K562 (cell line): ENCODE measurements at places on chromosomes 7 and 10.

DNA sequence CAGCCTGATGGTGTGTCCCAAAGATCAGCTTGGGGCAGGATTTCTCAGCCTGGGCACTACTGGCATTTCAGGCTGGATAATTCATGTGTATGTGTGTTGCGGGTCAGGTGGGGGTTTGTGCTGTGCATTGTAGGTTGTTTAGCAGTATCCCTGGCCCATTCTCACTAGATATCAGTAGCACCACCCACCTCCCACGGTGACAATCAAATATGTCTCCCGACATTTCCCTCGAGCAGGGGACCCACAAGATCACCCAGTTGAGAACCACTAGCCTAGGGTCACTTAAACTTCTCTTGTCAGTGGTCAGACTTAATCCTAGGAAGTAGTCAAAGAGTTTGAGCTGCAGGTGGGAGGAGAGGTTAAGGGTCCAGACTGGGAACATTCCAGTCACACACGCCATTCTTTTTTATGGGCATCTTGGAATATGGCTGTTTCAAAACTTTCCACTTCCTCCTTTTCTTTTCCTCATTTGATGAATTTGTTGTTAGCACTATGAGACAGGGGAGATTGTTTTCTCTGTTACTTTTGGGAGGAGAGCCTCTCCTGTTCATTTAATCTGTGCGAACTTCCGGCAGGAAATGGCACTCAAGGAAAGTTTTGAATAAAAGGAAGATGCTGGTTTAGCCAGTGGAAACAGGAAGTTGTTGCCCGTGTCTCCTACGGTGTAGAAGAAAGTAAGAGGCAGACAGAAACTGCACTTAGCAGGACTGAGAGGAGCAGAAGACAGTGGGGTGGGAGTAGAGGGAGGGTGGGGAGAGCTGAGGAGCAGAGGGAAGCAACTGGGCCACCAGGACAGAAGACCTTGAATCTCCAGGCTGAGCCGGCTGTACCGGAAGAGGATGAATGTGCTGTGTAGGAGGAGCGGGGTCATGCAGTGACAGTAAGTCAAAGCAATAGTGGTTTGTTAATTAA lies 17.6 kb upstream of the EXOC6 start:
- peak; percentile 27 for DNase-seq

DNA sequence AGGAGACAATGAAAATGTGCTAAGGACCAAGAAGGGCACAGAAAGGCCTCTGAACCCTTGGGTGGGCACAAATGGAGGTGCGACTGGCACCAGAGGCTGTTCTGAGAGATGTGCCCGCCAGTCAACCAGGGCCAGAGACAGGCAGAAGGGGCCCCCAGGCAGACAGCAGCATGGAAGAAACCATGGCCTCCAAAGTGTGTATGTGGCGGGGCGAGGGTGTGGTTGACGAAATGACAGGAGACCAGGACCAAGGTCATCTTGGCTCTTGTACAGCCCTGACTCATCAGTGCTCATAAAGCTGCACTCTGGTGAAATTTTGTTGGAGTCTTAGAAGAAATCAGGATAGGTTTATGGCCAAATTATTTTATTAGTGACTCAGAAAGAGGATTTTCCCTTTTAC lies 4.0 kb upstream of the MRPS24 start:
- peak; percentile 74 for DNase-seq

- no peak for DNase-seq
Observed at GRCh38 chr7:88289564-88290025, 17.1 kb downstream of the STEAP4 start.

DNA sequence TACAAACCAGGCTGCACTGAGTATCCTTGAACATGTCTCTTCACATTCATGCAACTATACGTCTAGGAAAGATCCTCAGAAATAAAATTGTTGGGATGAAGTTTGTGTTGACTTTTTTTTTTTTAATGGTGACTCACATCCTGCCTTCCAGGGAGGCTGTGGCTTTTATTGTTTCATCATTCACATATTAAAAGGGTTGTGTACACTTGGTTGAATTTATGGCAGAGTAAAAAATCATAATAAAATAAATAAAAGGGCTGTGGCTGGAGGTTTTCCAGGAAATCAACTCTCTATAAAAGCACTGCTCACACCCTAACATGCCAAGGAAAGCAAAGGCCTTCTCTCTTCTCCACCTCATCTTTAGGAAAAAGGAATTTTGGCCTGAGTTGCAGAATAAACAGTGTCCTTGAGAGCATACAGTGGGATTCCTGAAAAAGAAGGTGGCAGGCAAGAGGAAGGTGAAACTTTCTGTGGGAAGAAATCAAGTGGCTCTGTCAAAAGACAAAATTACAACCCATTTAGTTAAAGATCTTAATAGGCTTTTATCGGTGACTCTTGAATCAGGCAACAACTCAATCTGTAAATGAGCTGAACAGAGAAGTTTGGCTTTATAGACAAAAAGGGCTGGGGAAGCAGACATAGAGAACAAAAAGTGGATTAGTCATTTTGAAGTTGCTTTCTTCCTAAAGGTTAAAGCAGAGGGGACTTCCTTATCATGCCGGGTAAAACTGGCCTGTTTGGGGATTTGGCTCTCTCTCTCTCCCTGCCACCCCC lies 41.6 kb upstream of the FHIP2A start:
- no peak for DNase-seq

- no peak for DNase-seq
Observed at GRCh38 chr7:8146106-8146787, 115.7 kb downstream of the ICA1 start.

DNA sequence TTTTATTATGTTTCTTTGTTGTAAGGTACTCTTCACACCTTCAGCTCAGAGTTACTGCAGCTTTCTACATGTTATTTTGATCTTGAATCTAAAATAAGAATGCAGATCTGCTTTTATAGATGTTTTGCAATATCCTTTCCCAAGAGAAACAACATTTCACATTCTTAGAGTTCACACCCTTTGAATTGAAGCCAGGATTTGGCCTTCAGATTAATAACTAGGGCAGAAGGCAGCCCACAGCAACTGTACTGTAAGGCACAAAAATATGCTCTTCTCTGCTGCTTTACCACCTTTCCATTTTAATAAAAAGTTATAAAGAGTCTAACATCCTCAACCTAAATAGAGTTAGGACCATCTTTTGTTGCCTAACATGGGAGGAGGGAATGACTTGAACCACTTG lies 224.7 kb downstream of the LHFPL3 start:
- no peak for DNase-seq

DNA sequence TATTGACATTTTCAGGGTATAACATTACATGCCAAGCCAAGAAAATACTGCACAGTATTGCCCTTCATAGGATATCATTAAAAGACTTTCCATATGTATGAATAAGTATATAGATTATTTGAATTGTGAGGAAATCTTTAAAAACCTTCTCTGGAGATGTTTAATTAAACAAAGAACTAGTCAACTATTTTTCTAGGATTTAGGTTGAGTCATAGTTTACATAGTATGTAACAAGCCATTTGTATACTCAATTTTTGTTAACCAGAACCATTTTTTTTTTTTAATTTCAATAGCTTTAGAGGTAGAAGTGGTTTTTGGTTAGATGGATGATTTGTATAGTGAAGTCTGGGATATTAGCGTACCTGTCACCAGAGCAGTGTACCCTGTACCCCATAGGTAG lies 151.2 kb upstream of the ASAH2 start:
- DNase-seq = no peak

- no peak for DNase-seq
Observed at GRCh38 chr7:11192506-11192905, 218.8 kb downstream of the PHF14 start.

DNA sequence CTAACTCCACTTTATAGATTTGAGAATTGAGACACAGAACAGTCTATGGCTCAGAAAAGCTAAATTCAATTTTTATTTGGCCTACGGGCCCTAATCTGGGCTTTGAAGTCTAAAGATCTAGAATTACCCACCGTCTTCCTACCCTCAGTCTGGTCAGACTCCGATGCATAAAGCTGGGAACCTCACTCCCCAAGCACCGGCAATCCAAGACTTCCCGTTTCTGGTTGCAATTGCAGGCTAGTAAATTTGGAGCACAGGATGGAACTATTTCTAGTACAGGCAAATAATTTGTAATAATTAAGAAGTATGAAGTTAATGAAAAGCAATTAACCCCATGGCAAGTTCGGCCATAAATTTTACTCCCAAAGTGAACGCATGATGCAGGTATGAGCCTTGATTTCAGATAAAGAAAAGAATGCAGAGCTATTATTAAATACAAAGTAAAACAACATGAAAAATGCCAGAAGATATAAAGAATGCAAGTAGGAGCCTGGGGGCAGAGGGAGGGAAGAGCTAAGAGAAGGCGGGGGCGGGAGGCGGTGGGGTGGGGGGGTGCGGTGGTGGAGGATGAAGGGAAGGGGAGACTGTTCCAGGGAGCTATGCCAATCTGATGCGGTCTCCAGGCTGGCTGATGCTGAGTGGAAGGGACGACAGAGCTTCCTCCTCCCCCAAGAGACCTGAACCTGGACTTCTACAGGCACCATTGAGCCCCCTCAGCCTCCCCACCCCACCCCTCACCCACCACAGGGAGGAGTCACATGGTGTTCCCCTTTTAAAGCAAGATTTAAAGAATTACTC lies 45.1 kb downstream of the BPGM start:
- DNase-seq = no peak

DNA sequence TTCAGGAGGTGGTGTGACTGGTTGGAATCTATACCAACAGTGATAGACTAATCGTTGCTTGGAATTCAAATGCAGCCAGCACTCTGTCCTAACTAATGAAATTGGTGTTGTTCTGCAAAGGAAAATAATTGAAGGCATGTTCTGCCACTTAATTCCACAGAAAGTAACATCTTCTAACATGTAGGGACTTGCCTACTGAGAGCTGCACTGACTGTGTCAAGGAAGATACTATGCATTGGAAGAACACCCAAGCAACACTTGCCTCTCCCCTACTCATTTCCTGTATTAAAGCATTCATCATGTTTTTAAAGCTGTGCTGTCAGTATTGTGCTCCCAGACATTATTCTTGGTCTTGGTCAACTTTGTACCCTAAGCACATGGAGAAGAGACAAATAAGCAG lies 2.7 kb upstream of the CYP3A7 start:
- DNase-seq = no peak

GRCh38 chr7:83684928-83685327 lies 36.0 kb upstream of the SEMA3E start:
- no peak for DNase-seq

DNA sequence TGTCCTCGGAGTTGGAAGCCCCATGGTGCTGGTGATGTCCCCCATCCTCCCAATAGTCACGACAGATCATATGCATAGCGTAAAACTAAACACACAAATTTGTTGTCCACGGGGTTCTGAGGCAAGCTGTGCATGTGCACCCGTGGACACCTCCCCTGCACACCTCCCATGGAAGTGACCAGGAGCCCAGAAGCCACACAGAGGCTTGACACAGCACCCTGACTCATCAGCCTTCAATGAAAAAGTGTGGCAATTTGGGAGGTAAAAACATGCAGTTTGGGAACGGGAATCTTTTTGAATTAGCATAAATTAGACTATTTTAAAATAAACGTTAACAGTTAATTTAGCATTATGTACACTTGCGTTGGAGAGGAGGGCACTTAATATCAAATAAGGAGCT lies 89.2 kb upstream of the NPS start:
- DNase-seq = no peak

DNA sequence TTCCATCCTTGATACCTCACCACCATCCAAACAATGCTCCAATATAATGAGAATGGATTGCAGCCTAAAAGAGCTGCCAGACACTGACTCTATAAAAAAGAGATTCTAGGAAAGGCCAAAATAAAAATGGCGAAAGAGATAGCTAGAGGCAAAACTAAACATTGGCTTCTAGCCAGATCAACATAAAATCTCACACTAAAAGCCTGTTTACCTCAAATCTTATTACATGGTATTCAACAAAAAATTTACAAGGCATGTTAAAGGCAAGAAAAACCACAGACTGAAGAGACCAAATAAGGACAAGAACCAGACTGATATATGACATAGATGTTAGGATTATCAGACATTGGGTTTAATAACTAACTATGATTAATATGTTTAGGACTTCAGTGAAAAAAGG lies 1127.0 kb downstream of the DNAJB9 start:
- DNase-seq = no peak

- no peak for DNase-seq
Observed at GRCh38 chr10:69459893-69460575, 8.8 kb downstream of the TSPAN15 start.

DNA sequence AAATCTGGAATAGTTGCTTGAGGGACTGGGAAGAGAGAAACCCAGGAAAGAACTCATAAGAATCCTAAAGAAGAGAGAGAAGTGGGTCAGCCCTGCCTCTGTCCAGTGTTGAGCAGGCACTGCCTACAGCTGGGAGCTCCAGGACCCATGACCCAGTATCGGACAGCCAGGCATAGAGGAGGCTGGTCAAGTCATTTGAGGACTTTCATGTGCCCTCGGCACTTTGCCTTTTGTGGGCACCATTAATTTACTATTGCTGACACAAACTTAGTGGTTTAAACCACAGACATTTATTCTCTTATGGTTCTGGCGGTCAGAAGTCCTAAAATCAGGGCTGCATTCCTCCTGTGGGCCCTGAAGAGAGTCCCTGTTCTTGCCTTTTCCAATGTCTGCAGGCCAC lies 60.3 kb downstream of the CPXM2 start:
- DNase-seq = no peak

GRCh38 chr7:27846388-27846787 lies 106.4 kb downstream of the TAX1BP1 start:
- DNase-seq = no peak

- DNase-seq = no peak
Observed at GRCh38 chr10:76020630-76021029, 589.2 kb downstream of the LRMDA start.

DNA sequence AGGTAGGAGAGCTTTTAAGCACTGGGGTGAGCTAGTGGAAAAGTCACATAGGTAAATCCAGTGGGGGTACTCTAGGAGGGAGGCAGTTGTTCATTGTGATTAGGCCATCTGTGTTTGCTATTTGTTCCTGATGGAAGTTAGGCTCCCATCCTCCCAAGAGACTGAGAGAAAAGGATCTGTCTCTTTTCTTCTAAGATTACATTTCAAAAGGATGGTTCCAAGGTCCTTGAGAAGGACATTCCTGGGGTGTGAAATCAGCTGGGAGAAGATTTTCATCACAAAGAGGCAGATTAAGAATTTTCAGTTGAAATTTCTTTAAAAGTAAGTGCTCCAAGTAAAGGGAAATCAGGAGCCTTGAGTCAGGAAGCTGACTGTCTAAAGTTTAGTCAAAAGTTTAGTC lies 210.8 kb upstream of the CSTF2T start:
- DNase-seq = no peak

- no peak for DNase-seq
Observed at GRCh38 chr7:153934048-153934447, 118.2 kb upstream of the DPP6 start.

- no peak for DNase-seq
Observed at GRCh38 chr7:92751902-92752901, 84.2 kb downstream of the CDK6 start.
